ENCODE measurements at places on chromosomes 5 and 9. TPM values are rescaled to one million over a fixed set of nuclear protein-coding genes. Genes with fewer than 3 reads are reported as not detected.

The TRAF1 gene
- 4.3 TPM for total RNA-seq

The KCNV2 gene
- not detected for total RNA-seq

The INSYN2B gene
- total RNA-seq, result 5.3 TPM

The SOX30 gene
- total RNA-seq, result not detected

The ANKRD18B gene
- not detected for total RNA-seq

The CNTNAP3 gene
- 2.8 TPM for total RNA-seq

The CLTA gene
- total RNA-seq, result 431 TPM

The AHRR gene
- total RNA-seq, result 16.0 TPM

Measured in pericardium fibroblast (primary cell).